ENCODE measurements at places on chromosomes 4 and X.

DNA sequence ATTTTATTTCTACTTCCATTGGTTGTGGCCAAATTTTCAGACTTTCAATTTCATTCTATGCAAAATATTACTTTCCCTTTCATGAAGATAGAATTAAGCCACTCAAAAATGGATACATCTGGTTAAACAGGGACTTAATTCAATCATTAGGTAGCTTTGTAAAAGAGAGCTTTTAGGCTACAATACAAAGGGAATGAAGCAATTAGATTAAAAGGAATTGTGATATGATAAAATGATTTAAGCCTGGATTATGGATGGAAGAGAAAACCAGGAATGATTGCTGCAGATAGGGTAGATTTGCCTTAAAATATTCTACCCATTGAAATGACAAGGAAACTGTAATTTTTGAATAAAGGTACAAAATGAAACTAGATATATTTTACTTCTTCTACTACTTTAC lies 134.6 kb upstream of the PDHA2 start:
- DNase-seq: no peak

GRCh38 chrX:11787564-11787963 lies 29.5 kb downstream of the MSL3 start:
- peak; percentile 65 for DNase-seq

GRCh38 chrX:2710041-2710840 lies 19.1 kb downstream of the CD99 start:
- peak; percentile 61 for DNase-seq

GRCh38 chr4:85937507-85937906 lies 422.3 kb downstream of the MAPK10 start:
- no peak for DNase-seq

DNA sequence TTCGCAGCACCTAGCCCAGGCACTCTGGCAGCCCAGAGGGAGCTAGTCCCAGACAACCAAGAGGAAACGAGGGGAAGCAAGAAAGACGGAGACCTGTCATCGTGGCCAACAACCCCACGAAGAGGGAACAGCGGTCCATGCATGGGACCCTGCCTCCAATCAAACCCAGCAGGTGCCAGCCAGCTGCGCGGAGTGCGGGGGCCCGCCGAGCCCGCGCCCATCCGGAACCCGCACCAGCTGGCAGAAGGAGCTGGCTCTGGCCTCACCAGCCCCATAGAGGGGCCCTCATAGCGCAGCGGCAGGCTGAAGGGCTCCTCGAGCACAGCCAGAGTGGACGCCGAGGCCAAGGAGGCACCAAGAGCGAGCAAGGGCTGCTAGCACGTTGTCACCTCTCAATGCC lies 332.4 kb upstream of the MAGEB18 start:
- DNase-seq: no peak

GRCh38 chr4:56665781-56666180 lies 15.3 kb downstream of the HOPX start:
- no peak for DNase-seq

DNA sequence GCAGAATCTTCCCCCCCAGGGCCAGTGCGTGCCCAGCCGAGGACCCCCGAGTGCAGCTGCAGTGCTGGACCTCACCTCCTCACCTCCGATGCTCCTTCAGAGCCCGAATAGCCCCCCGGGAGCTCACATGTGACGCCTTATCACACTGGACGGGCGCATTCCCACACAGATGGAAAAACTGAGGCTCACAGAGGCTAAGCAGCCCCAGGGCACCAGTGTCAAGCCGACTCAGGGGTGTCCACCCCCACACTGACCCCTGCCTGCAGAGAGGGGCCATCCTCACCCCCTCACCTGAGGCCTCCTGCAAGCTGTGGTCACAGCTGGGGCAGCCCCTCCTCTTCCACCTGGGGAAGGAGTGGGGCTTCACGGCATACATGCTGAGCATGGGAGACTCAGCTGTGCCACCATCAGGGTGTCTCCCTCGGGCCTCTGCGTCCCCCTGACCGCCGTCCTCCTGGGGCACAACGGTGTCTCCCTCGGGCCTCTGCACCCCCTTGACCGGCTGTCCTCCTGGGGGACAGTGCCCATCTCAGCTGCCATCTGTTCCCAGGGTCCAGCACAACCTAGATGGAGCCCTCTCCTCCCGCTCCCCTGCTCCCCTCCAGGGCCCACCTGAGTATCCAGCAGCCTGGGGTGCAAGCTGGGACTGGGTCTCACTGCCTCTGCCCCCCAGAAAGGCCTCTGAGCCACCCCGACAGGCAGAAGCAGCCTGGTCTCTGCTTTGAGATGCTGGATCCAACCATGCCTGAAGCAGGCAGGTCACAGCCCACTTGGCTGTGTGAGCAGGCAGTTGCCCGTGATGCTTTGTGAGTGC lies 85.3 kb upstream of the NKX1-1 start:
- no peak for DNase-seq

DNA sequence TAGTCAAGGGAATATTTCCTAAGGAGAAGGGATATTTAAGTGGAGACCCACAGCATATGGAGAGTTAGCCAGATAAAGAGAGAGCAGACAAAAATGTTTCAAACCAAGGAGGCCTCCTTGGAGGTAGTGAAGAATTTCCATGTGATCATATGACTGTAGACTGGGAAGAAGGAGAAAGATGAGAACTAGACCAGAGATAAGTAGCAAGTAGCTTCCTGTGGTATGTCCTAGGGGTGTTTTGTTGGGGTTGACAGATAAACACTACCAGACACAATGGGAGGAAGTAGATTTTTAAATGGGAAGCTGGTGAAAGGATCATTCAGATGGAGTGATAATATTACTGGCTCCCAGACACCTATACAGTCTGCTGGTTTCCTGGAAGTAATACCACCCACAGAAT lies 13.6 kb downstream of the SYAP1 start:
- no peak for DNase-seq

GRCh38 chr4:145492376-145492775 lies 10.7 kb downstream of the SMAD1 start:
- no peak for DNase-seq

DNA sequence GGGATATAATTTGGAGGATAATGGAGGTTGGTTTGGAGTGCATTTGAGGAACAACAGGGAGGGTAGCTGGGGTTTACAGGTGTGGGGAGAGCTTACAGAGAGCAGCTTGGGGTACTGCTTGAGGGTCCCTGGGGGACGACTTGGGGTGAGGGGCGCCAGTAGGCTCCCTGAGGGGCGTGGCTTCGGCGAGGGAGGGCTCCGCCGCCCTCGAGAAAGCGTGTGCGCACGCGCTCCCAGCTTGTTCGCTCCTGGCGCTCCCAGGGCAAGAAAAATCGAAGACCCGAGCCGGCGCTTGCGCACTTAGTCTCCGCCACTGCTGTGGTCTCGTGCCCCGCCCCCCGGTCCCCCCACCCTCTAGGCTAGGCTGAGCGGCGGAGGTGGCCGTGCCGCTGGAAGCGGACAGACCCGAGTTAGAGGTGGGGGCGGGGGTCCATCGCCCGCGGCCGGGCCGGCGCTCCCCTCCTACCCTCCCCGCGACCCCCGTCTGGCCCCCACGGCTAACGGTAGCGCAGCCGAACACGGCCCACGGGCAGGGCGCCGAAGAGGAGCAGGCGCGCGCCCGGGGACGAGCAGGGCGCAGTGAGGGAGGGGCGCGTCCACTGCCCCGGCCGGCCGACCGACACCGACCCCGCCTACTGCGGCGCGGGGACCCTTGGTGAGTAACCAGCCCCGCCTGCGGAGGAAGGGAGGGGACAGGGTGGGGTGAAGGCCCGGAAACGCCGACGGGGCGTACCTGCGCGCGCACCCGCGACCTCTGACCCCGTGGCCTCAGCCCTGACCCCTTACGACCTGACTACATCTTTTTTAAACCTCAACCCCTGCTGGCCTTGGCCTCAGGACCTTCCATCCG lies 5.4 kb upstream of the CCDC120 start:
- DNase-seq: peak; percentile 62

- DNase-seq: no peak
Observed at GRCh38 chr4:25535701-25536473, 119.8 kb upstream of the SLC34A2 start.

DNA sequence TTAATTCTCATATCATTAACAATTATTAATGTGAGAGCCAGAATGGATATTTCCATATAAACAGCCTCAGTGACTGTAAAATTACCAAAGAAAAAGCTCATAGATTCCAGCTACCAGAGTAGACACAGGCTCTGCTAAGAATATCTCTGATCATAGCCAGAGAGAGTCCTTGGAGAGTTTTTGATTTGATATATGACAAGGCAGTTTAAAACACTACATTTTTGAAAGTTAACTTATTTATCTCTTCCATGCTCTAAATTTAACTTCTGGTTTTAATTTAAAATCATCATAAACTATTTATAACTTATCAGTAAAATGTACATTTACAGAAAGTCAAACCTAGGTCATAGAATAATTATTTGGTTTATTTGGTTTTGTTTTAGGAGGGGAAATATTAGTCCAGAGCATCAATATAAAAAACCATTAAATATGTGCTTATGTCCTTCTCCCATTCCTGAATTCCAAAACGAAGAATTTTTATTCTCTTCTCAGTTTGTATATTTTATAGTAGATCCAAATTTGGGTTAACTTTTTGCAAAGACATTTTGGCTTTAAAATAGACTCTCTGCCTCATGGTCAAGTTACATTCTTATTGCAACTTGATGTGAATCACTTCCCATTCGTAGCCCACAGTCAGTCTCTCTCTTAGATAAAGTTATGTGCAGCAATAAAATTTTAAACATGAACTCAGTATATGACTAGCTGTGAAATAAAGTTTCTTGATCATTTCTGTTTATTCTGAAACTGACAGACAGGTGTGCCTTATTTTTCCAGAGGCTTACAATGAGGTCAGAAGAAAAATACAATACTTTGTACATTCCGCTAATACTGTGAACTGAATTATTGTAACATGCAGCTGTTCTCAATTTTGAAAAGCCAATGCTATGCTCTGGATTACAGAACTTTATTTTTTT lies 267.1 kb downstream of the PAPSS1 start:
- no peak for DNase-seq

- DNase-seq: no peak
Observed at GRCh38 chr4:38930707-38931106, 63.1 kb downstream of the FAM114A1 start.

- DNase-seq: no peak
Observed at GRCh38 chr4:126784966-126785580, 847.7 kb upstream of the INTU start.

DNA sequence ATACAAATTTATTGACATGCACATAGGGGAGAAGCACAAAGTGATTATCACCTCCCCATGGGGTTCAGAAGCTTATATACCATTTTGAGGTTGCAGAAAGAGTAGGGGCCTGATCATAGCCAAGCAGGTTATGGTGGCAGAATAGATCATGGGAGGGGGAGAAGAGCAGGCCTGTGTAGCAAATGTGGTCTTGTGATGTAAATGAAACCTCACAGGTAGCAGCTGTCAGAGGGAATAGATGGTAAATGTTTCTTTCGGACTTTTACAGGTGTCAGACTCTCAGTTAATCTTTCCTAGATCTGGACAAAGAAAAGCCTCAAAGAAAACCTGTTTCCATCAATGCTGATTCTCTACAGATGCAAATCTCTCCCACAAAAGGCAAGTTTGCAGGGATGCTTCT lies 84.4 kb downstream of the CFAP299 start:
- DNase-seq: no peak

- no peak for DNase-seq
Observed at GRCh38 chr4:143399113-143399949, 62.7 kb downstream of the GAB1 start.

- DNase-seq: no peak
Observed at GRCh38 chr4:79472036-79472435, 64.0 kb upstream of the GK2 start.

GRCh38 chr4:86934147-86934770 lies 552 bp upstream of the AFF1 start:
- no peak for DNase-seq

- no peak for DNase-seq
Observed at GRCh38 chrX:107102980-107103379, 15.6 kb downstream of the RBM41 start.

- no peak for DNase-seq
Observed at GRCh38 chr4:121799208-121799823, 1.8 kb upstream of the EXOSC9 start.

- DNase-seq: no peak
Observed at GRCh38 chrX:99248180-99248579, 1161.9 kb downstream of the PCDH19 start.

- no peak for DNase-seq
Observed at GRCh38 chrX:44974451-44974850, 101.5 kb downstream of the KDM6A start.

- DNase-seq: no peak
Observed at GRCh38 chr4:116755051-116755450, 330.3 kb downstream of the TRAM1L1 start.

DNA sequence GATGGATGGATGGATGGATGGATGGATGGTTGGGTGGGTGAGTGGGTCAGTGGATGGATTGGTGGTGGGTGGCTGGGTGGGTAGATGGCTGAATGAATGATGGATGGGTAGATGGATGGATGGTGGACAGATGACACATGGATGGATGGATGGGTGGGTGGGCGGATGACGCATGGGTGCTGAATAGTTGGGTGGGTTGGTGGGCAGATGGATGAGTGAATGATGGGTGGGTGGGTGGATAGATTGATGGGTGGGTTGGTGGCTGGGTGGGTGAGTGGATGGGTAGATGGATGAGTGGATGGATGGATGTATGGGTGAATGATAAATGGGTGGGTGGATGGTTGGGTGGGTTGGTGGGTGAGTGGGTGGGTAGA lies 69.9 kb upstream of the NKX1-1 start:
- no peak for DNase-seq

DNA sequence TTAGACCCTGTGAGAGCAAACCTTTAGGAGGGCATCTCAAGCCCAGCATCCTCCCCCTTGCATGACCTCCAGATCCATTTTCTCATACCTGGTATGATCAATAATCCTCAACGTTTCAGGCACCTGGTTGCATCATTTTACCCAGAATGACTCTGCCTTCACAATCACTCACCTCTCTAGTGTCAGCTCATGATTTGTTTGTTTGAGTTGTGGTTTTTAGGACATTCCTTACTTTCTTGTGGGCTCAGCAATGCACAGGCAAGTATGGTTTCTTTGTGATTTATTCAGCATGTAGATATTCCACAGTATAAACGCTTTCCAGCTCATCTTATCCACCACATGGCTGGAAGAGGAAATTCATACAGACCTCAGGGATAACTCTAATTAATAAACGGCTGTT lies 93.6 kb upstream of the CPEB2 start:
- DNase-seq: no peak

- DNase-seq: no peak
Observed at GRCh38 chr4:10459305-10459704, 2.1 kb upstream of the ZNF518B start.

DNA sequence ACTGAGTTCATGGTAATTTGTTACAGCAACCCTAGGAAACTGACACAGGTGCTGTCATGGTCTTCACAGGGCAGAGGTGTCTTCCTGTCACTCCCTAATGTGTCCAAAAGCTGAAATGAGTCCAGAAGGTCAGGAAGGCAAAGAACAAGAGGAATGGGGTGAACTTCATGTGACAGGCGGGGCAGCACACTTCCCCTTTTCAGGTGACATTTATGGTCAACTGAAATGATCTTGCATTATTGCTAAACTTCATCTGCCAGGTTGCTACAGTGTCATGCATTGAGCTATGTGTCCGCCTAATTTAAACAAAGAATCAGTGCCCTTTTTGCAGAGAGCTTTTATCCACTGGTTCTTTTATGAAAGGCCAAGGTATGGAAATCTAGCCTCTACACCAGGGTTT lies 15.9 kb upstream of the CCDC149 start:
- DNase-seq: no peak

GRCh38 chr4:90842960-90843359 lies 715.8 kb downstream of the CCSER1 start:
- DNase-seq: no peak

Measured in stimulated activated CD4-positive, alpha-beta T cell treated with anti-CD3 and anti-CD28 coated beads, Interleukin-4, amount 100 ng/mL, for 4 hours (primary cell).